IPS-NIHi11 (cell line): ENCODE measurements at places on chromosomes 3 and 15.

DNA sequence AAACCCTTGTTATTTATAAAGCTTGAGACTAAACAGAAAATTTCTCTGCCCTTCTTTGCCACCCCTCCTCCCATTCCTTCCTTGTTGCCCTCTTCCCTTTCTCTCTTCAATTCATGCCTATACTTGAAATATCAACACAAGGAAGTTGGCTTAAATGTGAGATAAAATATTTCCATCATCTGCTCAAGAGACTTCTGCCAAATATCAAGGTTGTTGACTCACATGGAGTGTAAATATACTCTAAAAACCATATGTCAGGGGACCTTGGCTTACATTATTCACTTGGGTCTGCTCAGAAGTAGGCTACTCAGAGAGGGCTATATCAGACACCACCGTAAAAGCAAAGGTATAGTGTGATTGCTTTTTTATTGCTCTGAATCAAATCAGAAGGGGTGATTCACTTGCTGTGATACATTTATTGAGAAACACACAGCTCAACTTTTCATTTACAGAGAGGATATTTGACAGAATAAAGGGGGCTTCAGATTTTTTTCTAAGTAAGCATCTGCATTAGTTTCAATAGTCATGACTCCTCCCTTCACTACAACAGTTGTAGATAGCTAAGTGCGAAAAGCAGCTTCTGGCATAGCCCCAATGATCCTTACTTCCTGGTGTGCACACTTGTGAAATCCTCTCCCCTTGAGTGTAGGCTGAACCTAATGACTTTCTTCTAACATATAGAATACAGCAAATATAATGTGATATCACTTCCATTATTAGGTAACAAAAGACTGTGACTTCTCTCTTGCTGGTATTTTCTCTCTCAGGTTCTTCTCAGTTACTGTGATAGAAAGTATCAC is 386.2 kb downstream of the EFHB start:
- DNase-seq, result no peak

- peak; percentile 19 for DNase-seq
Observed at GRCh38 chr3:159668990-159669476, 319.6 kb upstream of the IL12A start.

DNA sequence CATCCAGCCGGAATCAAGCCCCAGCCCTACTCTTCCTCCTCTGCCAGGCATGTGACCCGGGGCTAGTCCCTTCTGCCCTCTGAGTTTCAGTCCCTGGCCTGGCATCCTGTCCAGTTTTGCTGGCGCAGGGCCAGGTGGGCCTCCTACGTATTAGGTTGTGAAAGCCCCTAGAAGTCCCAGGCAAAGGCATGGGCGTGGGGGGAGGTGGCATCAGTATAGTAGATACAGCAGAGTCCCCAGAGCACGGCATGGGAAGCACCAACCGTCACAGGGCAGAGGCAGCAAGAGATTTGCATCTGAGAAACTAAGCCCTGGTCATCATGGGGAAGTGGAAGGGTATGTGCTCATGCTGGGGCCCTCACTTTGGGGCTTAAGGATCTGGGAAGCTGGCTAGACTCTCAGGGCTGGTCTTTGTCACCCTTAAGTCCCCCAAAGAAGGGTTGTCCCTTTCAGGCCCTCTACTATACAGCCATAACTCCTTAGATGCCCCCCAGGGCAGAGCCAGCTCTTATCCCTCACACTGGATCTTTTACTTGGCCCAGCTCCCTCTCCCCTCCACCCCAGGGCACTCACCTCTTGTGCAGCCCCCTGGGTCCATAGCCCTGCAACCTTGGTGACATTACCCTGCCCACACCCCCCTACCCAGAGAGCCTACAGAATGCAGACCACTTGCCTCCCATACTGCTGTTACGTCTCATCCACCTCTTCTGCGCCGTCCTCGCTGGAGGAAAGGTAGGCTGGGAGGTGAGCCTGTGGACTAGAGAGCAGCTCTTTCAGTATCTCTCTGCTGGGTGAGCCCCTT is 11.3 kb downstream of the NBEAL2 start:
- no peak for DNase-seq

- DNase-seq, result no peak
Observed at GRCh38 chr15:28904541-28905315, 19.0 kb downstream of the APBA2 start.

GRCh38 chr15:99925661-99926461 is 192.6 kb upstream of the LYSMD4 start:
- peak; percentile 57 for DNase-seq

GRCh38 chr3:185763347-185764005 is 61.4 kb downstream of the IGF2BP2 start:
- DNase-seq, result no peak

DNA sequence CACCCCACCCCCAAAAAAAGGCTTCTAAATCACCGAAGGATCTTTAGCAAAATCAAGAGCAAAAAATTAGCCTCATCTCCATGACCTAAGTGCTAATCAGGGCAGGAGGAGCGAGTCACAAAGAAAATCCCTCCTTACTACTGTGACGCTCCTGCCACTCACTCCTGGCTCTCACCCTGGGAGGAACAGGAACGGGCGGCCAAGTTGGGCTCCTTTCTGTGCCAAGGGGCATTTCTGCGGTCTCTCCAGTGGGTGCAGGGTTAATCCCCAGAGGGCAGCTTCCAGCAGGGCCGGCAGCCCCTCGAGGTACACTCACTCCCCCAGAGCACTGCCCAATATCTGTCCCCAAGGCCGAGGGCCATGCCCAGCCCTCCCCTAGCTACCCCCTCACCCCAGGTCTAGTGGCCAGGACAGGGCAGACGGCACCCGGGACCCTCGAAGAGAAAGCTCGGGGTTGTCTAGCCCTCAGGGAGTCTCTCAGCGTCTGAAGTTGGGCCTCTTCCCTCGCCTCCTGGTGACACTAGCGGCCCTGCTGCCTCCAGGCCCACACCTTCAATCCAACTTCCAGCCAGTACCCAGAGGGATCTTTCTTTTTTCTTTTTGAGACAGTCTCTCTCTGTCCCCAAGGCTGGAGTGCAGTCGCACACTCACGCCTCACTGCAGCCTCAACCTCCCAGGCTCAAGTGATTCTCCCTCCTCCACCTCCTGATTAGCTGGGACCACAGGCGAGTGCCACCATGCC is 706 bp downstream of the CAV3 start:
- DNase-seq, result no peak

DNA sequence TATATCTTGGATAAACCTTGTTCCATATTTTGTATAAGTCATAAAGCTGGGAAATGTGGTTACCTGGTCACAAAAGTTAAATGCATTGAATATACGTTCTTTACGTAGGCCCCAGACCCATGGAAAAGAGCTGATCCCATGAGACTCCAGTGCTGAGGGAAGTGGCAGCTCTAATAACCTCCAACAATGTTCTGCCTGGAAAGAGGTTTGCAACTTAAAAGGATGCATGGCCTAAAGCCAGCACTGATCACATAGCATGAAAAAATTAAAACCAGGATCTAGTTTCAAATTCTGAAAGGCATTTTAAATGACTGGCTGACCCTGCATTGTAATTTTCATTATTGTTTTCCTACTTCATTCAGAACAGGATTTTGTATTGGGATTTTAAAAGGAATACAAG is 27.9 kb upstream of the STRIT1 start:
- no peak for DNase-seq

DNA sequence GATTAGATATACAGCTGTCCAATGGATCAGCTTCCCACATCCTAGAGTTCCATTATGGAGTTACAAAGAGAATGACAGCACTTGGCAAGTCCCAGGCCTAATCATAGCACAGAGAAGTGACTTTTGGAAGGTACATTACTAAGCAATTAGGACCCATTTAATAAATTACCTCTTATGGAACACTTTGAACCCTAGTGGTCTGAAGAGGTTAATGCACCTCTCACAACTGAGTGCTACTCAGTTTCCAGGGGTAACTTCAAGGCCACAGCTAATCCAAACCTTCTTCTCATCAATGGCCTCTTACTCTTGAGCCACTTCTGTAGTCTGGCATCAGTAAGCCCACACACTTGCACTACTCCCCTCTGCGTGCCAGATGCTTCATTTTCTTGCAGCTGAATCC is 34.9 kb upstream of the MEIS2 start:
- peak; percentile 33 for DNase-seq

DNA sequence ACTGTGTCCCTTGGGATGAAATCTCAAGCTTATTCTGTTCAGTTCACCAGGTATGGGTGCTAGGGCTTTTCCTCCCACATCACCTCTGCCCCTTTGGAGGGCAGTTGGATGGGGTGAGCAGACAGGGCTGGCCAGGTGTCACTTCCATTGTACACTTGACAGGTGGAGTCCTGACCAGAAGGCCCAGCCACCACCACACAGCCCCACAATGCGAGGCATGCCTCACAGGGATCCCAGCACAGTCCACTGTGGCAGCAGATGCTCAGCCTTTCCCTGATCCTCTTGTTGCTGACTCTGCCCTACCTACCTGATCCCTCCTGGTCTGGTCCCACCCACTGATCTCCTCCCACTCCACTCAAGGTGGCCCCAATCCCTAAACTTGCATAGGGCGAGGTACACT is 88.2 kb downstream of the ANP32A start:
- no peak for DNase-seq

- no peak for DNase-seq
Observed at GRCh38 chr3:55427739-55428138, 59.4 kb downstream of the WNT5A start.

DNA sequence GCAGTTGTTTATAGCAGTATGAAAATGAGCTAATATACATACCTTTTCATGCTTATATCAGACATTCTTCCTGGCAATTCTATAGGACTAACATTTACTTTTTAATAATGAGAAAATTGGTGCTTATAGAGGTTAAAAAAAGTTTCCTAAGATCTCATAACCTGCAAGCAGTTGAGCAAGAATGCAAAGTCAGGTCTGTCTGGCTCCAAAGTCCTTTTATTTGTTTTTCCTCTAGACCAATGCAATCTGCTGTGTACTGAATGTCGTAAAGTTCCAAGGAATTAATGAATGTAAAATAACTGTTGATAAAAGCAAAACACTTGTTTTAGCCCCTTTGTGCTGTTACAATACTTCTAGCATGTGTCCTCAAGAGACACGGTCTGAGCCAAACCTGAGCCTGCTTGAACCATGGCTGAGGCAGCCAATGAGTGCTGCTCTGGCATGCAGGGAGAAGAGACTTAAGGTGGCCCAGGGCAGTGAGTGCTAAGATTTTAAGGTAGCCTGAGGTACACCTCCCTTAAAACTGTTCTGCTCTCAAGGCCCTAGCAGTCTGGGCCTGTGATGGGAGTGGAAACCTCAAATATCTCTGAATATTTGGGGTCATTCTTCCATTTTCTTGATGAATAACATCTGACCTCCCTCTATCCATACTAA is 555.1 kb upstream of the NAALADL2 start:
- peak; percentile 11 for DNase-seq

- no peak for DNase-seq
Observed at GRCh38 chr3:98786364-98787006, 23.3 kb downstream of the ST3GAL6 start.

GRCh38 chr3:137191133-137191923 is 233.5 kb downstream of the IL20RB start:
- no peak for DNase-seq

GRCh38 chr3:194640829-194641228 is 7.6 kb upstream of the TMEM44 start:
- no peak for DNase-seq

DNA sequence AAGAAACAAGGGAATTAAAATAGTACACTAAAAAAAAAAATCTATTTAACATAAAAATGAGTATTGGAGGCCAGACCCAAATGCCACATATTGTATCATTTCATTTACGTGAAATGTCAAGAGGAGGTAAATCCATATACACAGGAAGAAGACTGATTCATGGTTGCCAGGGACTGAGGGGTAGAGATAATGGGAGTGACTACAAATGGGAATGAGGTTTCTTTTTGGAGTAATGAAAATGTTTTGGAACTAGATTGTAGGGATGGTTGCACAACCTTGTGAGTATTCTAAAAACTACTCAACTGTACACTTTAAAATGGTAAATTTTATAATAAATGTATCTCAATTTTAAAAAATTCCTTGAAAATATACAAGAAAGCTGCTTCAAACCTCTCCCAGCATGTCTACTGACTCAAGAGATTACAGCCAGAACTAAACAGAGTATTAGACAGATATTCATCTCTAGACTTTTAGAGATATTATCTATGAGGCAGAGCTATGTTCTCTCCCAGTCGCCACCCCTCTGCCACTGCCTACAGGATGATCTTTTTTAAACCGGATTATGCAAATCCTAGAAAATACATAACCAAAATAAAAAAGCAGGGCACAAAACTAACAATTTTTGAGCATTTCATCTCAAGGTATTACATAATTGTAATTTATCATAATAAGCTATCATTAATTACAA is 6.2 kb downstream of the HLTF start:
- DNase-seq, result no peak
